CD8-positive, alpha-beta memory T cell (primary cell): ENCODE measurements at places on chromosomes 6 and 20. TPM values are rescaled to one million over a fixed set of nuclear protein-coding genes. Genes with fewer than 3 reads are reported as not detected.

ERVFRD-1 gene
- total RNA-seq: not detected

SIRPB2 gene
- not detected for total RNA-seq

DNA sequence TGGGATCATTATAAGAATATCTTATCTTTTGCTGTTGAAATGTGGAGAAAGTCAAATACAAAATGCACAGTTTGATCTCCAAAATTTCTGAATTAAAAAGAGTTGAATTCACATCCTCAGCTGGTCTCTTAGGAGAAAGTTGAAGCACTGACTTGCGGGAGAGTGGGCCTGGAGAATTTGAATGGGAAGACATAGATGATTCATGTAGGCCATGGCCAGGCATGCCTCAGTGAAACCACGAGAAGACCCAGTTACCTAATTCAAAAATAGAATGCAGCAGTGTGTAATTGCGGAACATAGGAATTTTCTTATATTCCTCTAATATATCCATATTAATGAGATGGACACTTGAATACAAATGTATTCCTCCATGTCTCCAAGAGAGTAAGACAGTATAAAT, 53.0 kb upstream of the DTNBP1 start:
- DNase-seq: no peak

GRCh38 chr20:577167-577791, 32.8 kb downstream of the TCF15 start:
- no peak for DNase-seq

DNA sequence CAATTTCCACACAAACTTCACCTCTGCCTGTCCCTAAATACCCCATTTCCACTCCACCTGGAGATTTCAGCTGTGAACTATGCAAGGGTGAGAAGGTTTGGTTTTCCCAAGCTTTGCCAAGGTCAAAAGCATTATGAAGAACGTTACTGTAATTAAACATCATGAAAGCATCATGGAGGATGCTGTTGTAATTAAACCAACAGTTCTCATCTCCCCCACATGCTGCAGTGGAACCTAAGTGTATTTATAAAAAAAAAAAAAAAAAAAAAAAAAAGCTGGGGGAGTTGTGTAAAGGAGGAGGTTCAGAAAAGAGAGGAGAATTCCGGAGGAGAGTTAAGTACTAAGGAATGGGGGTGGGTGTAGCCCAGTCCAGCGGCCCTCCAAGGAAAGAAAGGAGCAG, 474.9 kb upstream of the JARID2 start:
- no peak for DNase-seq

DNA sequence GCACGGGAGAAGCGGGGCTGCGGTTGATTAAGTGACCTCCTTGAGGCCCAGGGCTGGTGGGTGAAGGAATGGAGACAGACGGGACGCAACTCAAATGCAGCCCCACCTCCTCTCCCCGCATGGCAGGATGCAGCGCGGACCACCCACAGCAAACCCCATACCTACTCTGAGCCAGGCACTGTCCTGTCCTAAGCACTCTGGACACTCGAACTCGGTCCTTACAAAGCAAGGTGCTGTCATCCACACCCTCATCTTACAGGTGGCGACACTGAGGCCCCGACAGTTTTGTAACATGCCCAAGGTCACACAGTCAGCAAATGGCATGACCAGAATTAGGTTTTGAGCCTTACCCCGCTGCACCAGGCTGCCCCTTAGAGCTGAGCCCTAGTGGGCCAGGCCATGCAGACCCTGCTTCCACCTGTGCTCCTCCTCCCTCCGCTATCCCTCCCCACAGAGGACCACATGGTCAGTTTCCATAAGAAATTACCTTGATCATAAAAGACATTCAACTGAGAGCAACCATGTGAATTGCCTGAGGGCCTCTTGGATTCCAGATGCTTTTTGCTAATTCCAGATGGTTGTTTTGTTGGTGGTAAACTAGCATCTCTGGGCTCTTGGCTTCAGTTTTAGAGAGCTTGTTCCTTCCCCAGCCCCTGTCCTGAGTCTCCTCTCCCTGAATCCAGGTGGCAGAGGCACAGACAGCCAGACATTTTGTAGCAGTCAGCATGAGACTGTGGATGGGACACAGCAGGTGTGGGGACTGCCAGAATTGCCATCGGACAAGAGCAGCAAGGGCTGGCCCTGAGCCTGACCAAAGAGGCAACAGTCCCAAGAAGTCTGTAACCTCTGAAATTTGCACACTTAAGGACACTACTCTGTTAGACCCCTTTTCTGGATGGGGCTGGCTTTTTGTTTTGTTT, 171.9 kb upstream of the PMEPA1 start:
- DNase-seq: no peak
